ENCODE measurements at places on chromosomes 6 and 20. TPM values are rescaled to one million over a fixed set of nuclear protein-coding genes. Genes with fewer than 3 reads are reported as not detected.

The MTRF1L gene
- 21.8 TPM for total RNA-seq

The CTNNBL1 gene
- total RNA-seq = 31.0 TPM

- no peak for DNase-seq
Measured at GRCh38 chr20:58623579-58624473, 27.3 kb upstream of the STX16 start.

GRCh38 chr6:165573671-165574070, 89.4 kb downstream of the PDE10A start:
- no peak for DNase-seq

- DNase-seq = peak; percentile 20
Measured at GRCh38 chr6:39193201-39193791, 36.0 kb downstream of the KCNK5 start.
